Nephron progenitor cell (in vitro differentiated cells): ENCODE measurements at places on chromosomes 6 and 20.

- no peak for DNase-seq
Observed at GRCh38 chr20:61186771-61187472, 65.1 kb upstream of the CDH4 start.

GRCh38 chr6:37514837-37515236, 15.1 kb upstream of the CCDC167 start:
- DNase-seq, result no peak

- no peak for DNase-seq
Observed at GRCh38 chr20:9308056-9308455, 206.3 kb upstream of the LAMP5 start.

- DNase-seq, result no peak
Observed at GRCh38 chr6:131191590-131191989, 56.3 kb downstream of the AKAP7 start.

- peak; percentile 7 for DNase-seq
Observed at GRCh38 chr6:121305957-121306607, 28.2 kb downstream of the TBC1D32 start.

GRCh38 chr20:926670-927069, 10.5 kb upstream of the ANGPT4 start:
- DNase-seq, result no peak

- no peak for DNase-seq
Observed at GRCh38 chr6:158798311-158798710, 20.9 kb downstream of the EZR start.

- no peak for DNase-seq
Observed at GRCh38 chr20:31704225-31705119, 18.2 kb downstream of the BCL2L1 start.

DNA sequence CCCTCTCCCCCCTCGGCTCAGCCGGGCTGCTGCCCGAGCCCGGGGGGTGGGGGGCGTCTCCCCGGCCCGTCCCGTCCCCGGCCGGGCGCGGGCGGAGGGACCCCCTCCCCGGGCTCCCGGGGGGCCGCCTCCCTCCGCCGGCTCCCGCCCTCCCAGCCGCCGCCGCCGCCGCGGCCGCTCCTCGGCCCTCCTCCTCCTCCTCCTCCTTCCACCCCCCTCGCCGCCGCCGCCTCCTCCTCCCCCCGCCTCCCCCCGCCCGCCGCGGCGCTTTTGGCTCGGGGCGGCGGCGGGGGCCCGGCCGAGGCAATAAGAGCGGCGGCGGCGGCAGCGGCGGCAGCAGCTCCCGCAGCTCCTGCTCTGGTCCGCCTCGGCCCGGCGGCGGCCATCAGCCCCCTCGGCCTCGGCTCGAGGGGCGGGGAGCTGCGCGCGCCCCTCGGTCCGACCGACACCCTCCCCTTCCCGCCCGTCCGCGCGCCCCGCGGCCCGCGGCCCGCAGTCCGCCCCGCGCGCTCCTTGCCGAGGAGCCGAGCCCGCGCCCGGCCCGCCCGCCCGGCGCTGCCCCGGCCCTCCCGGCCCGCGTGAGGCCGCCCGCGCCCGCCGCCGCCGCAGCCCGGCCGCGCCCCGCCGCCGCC, 38.7 kb downstream of the GNAS start:
- DNase-seq, result peak; percentile 77

GRCh38 chr20:25256226-25256859, 8.5 kb downstream of the PYGB start:
- no peak for DNase-seq

GRCh38 chr6:14070457-14070856, 47.1 kb upstream of the CD83 start:
- no peak for DNase-seq

GRCh38 chr6:106581468-106581867, 47.8 kb downstream of the RTN4IP1 start:
- no peak for DNase-seq

GRCh38 chr6:135311446-135312200, 130.5 kb downstream of the MYB start:
- DNase-seq, result no peak

DNA sequence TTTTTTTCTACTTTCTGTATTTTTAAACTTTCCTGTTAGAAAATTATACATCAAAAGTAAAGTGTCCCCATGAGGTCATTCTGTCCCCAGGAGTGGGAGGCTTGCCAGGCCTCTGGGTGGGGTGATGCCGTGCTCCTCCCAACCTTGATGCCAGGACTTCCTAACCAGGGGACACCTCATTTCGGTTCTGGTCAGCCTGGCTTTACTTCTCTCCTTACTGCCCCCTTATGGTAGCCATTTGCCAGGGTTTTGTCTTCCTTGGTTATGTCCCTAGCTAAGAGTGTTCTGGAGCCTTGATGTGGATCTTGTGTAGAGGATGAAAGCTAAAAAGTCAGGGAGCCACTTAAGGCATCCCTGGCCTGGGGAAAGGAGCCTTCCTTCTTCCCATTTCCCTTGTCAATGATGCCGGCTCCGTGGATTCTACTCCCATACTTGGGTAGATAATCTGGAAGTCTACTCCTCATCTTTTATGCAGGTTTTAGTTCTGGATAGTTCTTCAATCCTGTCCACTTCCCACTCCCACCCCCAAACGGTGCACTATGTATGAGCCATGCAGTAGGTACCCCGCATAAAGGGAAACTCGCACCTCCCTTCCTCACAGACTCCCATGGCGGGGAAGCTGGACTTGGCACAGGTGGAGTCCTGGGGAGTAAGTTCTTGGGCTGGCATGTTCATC, 164.1 kb upstream of the SALL4 start:
- DNase-seq, result peak; percentile 44

- DNase-seq, result no peak
Observed at GRCh38 chr6:142987490-142987889, 42.5 kb upstream of the HIVEP2 start.

GRCh38 chr20:48647858-48648257, 179.9 kb downstream of the PREX1 start:
- DNase-seq, result no peak

DNA sequence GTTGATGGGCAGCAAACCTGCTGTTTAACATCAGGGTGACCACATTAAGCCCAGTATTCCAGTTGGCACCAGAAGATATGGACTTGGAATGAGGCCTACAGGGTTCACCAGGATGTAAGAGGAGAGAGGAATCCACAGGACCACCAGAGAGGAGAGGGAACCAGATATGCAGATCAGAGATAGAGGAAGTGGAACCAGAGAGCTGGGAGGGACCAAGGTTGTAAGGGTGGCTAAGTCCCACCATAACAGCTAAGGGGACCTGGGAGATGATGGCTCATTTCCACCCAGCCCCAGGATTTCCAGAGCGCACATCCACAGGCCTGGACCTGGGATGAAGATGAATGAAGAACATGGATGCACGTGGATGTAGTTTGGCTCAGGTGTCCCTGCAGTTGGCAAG, 11.1 kb downstream of the BTN2A1 start:
- no peak for DNase-seq

DNA sequence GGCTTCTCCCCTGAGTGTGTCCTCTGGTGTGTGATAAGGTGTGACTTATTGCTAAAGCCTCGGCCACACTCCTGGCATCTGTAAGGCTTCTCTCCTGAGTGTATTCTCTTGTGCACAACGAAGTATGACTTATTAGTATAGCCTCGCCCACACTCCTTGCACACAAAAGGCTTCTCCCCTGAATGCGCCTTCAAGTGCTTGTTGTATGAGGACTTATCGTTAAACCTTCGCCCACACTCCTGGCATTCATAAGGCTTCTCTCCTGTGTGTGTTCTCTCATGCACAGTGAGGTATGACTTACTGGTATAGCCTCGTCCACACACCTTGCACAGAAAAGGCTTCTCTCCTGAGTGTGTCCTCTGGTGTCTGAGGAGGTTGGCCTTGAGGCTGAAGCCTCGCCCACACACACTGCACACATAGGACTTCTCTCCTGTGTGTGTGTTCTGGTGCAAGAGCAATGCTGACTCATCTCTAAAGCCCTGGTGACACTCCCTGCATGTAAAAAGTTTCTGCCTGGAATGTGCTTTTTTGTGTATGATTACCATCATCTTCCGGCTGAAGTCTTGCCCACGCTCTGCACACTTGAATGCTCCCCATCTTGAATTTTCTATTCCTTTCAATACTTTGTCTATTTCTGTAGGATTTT, 20.4 kb downstream of the ZNF337 start:
- no peak for DNase-seq

DNA sequence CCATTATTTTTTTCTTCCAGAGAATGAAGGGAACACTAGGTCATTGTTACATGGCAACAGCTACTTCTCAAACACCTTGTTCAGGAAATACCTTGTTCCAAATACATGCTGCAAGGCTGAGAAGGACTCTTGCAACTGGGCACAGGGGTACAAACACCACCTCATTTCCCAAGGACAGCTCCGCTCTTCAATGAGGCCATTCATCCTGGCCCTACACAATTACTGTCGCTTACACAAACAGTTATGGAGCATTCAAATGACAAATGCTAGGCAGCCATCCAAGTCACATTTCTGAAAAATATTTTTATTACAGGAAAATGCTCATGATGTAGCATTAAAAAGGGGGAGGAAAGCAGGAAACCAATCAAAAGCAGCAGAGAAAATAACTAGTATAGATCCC, 611.9 kb downstream of the DHX35 start:
- no peak for DNase-seq

DNA sequence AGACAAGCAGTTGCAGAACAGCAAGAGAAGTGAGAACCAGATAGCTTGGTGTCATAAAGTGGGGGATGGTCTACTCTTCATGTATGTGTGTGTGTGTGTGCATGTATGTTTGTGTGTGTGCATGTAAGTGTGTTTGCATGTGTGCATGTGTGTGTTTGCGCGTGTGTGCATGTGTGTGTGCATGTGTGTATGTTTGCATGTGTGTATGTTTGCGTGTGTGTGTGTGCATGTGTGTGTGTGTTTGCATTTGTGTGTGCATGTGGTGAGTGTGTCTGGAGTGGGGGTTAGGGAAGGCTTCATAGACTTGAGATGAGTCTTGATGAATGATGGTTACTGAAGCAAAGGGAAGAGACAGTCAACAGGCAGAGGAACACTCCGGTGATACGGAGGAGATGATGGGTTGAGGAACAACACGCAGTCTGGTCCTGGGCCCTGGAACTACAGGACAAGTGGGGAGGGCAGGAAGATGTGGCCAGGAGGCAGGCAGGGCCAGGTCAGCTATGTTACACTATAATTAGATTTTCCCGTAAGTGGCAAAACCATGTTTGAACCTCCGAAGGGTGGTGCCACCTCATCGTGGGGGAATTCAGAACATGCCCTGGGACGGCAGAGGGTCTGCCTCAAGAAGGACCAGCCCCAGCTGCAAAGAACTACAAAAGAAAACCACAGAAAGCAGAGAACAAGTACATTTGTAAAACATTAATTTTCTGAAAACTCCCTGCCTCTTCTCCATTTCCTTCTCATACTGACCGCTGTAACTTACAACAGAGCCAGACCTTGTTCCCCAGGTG, 38.7 kb upstream of the PDE10A start:
- no peak for DNase-seq

DNA sequence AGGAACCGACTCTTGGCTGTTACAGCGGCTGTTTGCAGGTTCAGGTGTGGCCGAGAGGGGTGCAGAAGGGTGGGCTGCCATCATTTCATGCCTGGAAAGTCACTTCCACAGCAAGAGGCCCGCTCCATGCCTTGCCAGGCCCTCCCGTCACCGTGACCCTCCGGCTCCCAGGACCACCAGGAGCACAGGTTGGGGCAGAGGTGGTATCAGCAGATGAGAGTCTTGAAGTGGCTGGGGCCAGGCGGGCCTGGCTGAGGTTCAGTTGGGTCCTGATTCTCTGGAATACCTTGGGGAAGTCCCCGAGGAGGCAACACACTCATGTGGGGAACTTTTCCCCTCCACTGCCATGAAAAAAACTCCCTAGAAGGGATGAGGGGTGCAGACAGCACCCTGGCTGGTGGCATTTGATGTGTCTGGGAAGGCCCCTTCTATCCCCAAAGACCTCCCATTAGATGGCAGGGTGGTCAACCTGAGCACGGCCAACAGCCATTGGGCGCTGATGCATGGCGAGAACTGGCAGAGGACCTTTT, 34.2 kb upstream of the IRF4 start:
- DNase-seq, result no peak

GRCh38 chr6:139448051-139448649, 73.7 kb upstream of the CITED2 start:
- DNase-seq, result no peak

GRCh38 chr6:37540390-37540789, 40.7 kb upstream of the CCDC167 start:
- no peak for DNase-seq

GRCh38 chr6:29071831-29072723, 15.0 kb downstream of the OR2B3 start:
- DNase-seq, result peak; percentile 38

- no peak for DNase-seq
Observed at GRCh38 chr6:55448451-55448850, 121.2 kb downstream of the GFRAL start.

- DNase-seq, result peak; percentile 53
Observed at GRCh38 chr20:38337561-38338140, 8.6 kb upstream of the LBP start.

DNA sequence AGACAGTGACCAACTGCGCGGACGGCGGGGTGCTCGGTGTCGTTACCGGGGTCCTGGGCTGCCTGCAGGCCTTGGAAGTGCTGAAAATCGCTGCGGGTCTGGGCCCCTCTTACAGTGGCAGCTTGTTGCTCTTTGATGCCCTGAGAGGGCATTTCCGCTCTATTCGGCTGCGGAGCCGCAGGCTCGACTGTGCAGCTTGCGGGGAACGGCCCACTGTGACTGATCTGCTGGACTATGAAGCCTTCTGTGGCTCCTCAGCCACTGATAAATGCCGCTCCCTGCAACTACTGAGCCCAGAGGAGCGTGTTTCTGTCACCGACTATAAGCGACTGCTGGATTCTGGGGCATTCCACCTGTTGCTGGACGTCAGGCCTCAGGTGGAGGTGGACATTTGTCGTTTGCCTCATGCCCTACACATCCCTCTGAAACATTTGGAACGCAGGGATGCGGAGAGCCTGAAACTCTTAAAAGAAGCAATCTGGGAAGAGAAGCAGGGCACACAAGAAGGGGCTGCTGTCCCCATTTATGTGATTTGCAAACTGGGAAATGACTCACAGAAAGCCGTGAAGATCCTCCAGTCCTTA, 1.0 kb downstream of the MOCS3 start:
- DNase-seq, result peak; percentile 20

DNA sequence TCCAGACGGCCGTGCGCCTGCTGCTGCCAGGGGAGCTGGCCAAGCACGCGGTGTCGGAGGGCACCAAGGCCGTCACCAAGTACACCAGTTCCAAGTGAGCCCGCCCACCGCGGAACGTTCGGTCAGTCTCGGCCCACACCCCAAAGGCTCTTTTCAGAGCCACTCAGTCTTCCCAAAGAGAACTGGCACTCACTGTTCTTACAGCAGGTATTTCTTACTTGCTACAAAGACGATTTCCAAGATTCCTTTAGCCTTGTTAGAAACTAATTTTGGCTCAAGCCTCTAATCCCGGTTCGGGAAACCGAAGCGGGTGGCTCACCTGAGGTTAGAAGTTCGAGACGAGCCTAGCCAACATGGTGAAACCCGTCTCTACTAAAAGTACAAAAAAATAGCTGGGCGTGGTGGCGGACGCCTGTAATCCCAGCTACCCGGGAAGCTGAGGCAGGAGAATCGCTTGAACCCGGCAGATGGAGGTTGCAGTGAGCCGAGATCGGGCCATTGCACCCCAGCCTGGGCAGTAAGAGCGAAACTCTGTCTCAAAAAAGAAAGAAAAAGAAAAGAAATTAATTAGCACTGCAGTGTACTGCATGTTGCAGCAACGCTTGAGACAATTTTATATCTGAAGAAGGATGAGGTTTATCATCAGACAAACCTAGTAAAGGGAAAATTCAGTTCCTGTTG, 73.1 kb downstream of the OR2B2 start:
- no peak for DNase-seq

- no peak for DNase-seq
Observed at GRCh38 chr6:27785294-27785693, 126.9 kb downstream of the OR2B2 start.

GRCh38 chr6:161273274-161273751, 548 bp downstream of the AGPAT4 start:
- peak; percentile 34 for DNase-seq

- no peak for DNase-seq
Observed at GRCh38 chr6:72288592-72288991, 333.3 kb upstream of the KCNQ5 start.
